ENCODE measurements at places on chromosomes 3 and 15.

- DNase-seq: no peak
Measured at GRCh38 chr3:178510496-178510895, 25.7 kb upstream of the KCNMB2 start.

DNA sequence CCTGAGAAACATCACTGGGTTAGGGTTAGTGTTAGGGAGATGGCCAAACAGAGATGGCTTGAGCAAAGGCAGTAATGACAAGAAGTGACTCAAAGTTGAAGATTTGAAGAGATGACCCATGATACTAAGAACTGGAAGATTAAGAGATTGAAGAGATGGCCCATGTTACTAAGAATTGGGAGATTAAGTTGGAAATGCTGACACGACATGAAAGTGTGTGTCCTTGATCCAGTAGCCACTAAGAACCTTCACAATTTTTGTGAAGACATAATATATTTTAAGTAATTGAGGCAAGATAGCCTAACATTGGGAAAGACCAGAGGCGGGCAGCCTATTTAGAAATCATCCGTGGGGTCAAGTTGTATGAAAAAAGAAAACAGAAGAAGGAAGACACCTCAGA is 239.4 kb downstream of the ADAMTSL3 start:
- DNase-seq: no peak

DNA sequence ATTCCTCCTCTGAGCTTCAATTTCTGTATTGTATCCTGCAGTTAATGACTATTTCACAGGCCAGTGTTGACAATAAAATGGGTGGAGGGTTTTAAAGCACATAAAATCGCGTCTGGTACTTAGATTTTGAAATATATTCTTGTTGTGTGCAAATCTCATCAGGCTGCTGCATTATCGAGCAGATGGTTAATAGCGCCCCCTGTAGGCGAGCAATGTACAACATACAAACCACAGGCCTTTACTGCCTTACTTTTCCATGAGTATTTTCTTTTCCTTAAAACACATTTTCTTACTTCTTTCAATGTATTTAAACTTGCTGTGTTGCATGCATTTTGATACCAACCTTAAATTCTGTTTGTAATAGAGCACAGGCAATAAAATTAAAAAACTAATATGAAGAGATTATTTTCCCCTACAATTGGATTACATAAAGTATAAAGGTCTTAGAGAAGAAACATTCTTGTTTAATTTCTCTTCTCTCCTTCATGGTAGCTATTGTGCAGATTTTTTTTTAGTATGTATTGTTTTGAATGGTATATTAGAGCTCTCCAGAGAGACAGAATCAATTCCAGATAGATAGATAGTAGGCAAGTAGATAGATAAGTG is 608.4 kb downstream of the CADM2 start:
- DNase-seq: peak; percentile 60

DNA sequence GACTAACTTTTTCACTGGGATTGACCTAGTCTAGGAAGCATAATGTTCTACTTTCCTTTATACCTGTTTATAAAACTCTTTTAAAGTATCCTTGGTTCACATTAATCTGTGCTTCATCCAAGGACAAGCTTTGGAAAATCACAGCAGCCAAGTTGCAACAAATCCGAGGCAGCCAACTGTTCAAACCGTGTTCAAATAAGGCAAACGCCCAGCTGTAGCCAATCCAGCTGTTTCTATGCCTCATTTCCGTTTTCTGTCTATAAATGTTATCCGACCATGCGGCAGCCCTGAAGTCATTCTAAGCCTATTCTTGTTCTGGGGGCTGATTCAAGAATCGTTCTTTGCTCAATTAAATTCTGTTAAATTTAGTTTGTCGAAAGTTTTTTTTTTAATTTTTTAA is 78.3 kb downstream of the FMN1 start:
- no peak for DNase-seq

GRCh38 chr3:55826097-55826496 is 339.0 kb upstream of the WNT5A start:
- DNase-seq: no peak

DNA sequence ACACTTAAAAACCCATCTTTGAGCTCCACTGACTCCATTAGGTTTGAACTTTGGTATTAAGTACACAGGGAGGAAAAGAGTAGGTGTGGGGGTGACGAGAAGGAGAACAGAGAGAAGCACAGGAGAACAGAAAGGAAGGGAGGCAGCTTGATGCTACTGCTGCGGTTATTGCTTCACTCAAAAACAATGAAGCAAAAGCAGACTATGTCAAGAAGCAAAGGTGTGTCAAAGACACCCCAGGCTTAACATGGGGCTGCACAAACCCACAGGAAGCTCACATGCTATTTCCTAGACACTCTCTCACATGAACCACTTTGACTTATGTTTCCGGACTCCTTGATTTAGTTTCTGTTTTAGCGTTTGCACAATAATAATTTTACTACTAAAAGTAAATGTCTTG is 961.0 kb upstream of the CFAP20DC start:
- no peak for DNase-seq

DNA sequence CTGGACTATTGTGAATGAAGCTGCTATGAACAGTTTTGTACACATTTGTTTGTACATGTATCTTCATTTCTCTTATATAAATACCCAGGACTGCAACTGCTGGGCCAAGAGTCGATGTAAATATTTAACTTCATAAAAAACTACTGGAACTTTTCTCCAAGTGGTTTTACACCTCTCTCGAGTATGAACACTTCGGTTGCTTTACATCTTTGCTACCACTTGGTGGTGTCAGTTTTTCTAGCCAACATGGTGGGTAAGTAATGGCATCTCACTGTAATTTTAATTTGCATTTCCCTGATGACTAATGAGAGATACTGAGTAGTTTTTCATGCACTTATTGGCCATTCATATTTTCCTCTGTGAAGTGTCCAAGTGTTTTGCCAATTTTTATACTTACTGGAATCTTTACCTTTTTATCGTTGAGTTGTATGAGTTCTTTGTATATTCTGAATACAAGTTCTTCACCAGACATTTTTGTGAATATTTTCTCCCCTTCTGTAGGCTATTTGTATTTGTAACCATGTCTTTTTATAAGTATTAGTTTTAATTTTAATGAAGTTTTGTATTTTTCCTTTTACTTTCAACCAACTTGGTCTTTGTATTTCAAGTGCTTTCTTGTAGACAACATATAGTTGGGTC is 44.4 kb downstream of the PCOLCE2 start:
- DNase-seq: no peak

DNA sequence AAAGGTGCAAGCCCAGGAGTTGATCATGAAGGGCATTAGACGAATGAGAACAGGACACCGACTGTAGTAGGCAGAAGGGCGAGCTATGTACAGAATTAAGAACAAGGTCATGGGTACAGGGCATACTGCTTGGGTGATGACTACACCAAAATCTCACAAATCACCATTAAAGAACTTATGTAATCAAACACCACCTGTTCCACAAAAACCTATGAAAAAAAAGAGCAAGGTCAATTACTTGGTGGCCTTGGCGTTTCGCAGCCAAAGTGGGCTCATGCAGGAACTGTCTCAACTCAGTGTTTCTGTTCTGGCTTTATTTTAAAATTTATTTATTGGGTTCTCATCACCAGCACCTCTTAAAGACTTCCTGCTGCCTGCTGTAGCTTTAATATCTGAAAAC is 2.1 kb downstream of the KAT2B start:
- no peak for DNase-seq

- no peak for DNase-seq
Measured at GRCh38 chr3:119965692-119966091, 128.6 kb downstream of the GSK3B start.

DNA sequence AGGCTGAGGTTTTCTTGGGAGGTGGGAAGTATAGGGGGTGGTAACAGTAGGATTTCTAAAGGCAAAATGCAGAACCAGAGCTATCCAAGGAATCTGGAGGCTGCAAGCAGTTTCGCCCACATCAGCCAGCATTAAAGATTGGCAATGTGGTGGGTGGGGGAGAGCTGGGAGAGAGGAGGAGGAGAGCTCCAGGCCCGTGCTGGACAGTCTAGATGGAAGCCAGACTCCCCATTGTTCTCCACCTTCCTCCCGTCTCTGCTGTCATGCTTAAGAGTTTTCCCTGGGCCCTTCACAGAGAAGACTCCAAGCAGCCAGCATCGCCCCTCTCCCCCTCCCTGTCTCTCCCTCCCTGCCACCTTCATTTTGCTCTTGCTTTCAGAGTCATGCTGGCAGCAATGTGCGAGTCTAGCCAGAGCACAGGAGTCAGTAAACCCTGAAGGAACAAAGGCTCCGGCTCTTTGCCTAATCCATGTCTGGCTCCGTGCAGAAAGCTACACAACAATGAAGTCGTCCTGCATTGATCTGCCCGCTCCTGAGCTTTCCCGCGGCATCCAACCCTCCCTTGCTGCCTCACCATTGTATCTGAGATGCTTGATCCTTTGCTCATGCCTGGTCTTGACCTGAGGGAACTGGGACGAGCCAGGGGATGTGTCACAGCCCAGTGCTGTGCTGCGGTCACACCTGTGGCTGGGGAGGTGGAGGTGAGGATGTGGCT is 282.9 kb downstream of the NTRK3 start:
- no peak for DNase-seq

DNA sequence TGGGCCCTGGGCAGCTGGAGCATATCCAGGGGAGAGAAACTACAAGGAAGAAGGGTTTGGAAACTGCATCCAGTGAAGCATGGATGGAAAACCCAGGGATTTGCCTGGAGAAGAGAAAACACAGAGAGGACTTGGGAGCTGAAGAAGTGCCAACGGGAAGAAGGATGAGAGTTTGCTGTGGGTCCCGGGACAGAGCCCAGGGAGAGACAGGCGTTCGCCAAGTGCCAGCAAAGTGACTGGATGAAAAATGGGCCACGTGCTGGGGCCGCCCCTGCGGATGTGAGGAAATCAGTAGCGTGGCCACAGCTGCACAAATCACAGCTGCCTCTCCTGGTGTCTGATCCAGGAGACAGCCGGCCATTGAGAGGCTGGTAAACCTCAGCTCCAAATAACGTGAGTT is 70.4 kb downstream of the HES1 start:
- no peak for DNase-seq

GRCh38 chr3:99286266-99286845 is 352.0 kb upstream of the COL8A1 start:
- DNase-seq: no peak

DNA sequence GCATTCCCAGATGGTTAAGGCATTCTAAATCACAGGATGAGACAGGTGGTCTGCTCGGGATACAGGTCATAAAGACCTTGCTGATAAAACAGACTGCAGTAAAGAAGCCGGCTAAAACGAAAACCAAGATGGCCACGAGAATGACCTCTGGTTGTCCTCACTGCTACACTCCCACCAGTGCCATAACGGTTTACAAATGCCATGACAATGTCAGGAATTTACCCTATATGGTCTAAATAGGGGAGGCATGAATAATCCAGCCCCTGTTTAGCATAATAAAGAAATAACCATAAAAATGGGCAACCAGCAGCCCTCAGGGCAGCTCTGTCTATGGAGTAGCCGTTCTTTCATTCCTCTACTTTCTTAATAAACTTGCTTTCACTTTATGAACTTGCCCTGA is 151.1 kb downstream of the ZNF385D start:
- no peak for DNase-seq

DNA sequence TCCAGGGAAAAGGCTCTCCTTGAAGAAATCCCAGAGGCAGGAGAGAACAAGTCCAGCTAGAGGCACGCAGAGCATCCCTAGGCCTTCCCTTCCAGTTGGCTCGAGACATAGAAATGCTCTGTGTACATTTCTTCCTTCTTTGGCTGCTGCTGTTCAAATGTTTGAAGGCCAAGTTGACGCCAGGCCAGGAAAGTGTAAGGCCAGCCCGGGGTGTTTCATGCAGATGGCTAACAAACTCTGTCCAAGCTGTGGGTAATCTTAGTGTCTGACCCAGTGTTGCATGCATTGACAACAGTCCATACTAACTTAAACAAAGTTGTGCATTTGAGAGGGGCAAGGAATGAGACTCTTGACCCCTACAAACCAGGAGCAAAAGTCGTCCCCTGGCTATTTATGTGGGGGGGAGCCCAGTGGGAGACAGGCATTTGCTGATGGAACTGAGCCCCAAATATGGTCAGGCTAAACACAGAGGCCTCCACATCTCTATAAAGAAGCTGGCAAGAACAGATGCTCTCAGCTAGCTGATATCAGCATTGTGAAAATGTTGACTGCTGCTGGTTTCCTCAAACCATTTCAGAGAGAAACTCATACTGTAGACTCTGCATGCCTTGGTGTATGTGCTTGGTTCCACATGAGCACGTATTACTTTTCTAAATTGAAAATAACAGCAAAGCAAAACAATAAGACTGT is 139.5 kb downstream of the ADAMTS9 start:
- no peak for DNase-seq

GRCh38 chr15:31977812-31978661 is 52.3 kb upstream of the CHRNA7 start:
- DNase-seq: peak; percentile 81

GRCh38 chr3:98563661-98564281 is 29.6 kb downstream of the CPOX start:
- no peak for DNase-seq

GRCh38 chr3:172844428-172844827 is 93.9 kb downstream of the ECT2 start:
- no peak for DNase-seq

DNA sequence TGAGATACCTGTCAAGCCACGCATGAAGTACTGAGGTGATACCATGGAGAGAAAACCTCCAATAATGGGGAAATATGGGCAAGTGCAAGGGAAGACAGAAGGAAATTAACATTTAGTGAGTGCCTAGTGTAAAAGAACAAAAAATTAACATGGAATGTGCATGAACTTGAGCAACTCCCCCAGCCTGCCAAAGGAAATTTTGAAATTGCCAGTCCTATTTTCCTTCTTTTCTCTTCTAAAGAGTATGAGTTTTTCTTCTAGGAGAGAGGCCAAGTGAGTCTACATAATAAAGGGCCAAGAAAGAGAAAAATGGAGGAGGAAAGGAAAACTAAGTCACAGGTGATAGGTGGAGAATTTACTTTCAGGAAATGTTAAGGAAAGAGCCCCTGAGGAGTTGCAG is 602.4 kb upstream of the MDFIC2 start:
- no peak for DNase-seq

DNA sequence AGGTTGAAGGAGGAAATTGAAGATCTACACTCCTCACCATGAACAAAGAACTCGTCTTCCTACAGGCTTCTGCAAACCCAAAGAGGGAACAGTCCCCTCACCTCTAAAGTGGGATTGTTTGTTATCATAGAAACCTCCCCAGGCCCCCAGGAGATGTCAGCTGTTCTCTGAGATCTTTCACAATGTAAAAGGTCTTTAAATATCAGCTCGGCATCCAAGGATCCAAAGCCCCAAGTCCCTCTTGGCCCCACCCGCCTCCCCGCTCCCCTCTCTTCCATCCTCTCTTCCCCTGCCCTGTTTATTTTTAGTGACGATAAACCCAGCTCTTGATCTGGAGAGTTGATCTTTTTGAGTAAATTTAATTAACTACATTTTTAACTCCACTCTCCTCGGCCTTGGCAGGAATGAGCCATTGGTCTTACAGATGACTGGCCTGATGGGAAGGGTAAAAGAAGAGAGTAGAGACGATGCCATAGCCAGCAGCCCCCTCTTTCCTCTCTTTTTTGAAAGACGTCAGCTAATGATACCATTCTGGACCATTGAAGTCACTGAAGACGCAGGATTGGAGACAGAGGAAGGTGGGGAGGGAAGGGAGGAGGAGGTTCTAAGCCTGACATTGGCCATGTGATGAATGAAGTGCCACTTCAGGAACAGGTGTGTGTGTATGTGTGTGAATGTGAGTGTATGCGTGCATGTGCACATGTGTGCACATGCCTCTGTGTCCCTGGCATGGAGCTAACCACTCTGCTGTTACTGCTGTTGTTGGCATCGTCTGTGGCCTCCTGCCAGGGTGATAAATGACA is 521.8 kb downstream of the NTRK3 start:
- DNase-seq: no peak

GRCh38 chr15:59322056-59322759 is 50.5 kb downstream of the MYO1E start:
- DNase-seq: no peak

GRCh38 chr3:194405766-194406165 is 6.7 kb upstream of the GP5 start:
- no peak for DNase-seq
